RWPE1 (cell line): ENCODE measurements at places on chromosomes 5 and 9.

DNA sequence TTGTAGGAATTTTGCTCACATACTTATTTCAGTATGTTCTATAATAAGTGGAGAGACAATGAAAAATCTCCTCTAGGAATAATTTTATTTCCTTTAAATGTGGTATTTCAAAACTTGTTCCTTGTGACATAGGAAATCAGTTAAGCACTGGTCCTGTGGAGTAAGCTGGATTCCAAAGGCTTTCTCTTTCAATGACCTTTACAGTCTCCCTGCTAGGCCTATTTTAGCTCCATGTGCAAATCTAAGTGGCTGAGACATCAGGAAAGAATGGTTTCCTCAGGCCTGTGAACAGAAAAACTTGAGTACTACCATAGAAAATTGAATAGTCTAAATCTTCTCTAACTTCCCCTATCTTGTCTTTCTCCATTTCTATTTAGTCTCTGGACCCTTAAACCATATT is 514.2 kb upstream of the TLE4 start:
- no peak for DNase-seq

GRCh38 chr9:6029604-6030274 is 14.3 kb upstream of the RANBP6 start:
- DNase-seq = no peak

GRCh38 chr9:69357030-69357775 is 32.2 kb downstream of the ENTREP1 start:
- no peak for DNase-seq

DNA sequence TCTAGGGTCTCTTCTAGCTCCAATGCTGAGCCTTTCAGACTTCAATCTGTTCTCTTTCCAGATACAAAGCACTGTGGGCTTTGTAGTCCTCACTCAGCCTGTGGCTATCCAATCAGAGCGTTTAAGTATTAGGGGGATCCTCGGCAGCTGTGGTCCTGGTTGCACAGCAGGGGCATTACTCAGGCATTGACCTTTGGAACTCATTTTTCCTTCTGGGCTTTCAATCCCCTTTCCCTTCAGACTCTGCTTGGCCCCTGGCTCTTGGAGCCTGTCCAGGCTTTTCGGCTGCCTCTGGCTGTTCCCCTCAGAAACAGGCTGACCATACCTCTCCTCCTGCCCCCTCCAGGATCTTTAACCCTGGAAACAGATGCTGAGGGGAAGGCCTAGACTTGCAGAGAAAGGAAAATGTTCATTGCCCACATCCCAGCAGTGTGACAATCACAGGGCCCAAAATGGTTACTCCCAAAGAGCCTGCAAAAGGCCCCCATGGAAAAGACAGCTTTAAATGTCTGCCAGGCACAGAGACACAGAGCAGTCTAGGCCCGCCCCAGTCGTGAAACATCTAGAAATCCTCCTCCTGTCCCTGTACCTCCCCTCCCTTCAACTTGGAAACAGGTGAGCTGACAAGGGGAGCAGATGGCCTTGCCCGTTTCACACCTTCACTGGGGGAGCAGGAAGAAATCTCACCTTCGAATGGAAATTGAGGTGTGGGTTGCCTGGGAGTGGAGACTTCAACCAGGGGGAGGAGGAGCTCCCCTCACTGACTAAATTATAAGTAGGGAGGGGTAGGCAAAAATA is 13.7 kb downstream of the C1QTNF2 start:
- DNase-seq = no peak
